Breast epithelium (tissue), 4 donors: ENCODE measurements at places on chromosomes 16 and 17. TPM values are rescaled to one million over a fixed set of nuclear protein-coding genes. Genes with fewer than 3 reads are reported as not detected.

The APOBR gene
- 3.1 TPM for total RNA-seq

The HLF gene
- 13.4 TPM for total RNA-seq

The TAOK1 gene
- total RNA-seq: 77.1 TPM

The TEX19 gene
- total RNA-seq: not detected

- no peak for DNase-seq
These were observed 6.2 kb downstream of the PHOSPHO1 start for GRCh38 chr17:49224198-49224996.

GRCh38 chr16:87308826-87309225 lies 8.4 kb downstream of the C16orf95 start:
- no peak for DNase-seq

DNA sequence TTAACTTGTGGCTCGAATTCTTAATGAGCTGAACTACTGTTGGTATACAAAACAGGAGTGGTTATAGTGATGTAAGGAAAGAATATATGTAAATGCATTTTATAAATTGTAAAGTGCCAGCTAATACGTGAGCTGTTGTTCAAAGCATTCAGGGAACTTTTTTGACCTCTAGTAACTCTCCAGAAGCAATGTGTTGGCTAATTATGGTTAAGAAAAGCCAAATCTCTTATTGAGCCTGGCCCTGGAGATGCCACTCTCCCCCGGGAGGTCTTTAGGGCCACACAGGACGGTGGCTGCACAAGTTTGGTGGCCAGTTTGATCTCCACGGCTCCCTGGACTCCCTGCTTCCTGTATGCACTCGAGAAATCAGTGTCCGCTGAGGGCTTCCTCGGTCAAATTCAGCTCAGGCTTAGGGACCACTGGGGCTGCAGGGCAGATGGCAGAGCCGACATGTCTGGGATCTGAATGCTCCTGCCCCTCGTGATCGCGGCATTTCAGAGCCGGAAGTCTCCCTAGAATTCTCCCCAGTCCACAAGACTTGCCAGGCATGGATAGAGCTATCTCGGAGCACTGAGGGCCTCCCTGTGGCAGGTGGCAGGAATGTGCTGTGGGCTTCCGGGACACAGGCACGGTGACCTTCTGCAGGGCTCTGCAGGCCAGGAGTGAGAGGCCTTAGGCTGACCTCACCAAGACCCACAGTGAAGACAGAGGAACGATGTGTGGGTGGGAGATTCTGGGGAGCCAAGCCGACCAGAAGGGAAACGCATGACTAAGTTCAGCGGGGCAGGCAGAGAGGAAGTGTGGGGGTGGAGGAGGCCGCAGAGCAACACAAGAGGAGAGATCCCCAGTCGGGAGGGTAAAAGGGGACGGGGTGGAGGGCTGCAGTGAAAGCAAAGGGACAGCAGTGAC lies 18.6 kb upstream of the PITPNM3 start:
- no peak for DNase-seq

DNA sequence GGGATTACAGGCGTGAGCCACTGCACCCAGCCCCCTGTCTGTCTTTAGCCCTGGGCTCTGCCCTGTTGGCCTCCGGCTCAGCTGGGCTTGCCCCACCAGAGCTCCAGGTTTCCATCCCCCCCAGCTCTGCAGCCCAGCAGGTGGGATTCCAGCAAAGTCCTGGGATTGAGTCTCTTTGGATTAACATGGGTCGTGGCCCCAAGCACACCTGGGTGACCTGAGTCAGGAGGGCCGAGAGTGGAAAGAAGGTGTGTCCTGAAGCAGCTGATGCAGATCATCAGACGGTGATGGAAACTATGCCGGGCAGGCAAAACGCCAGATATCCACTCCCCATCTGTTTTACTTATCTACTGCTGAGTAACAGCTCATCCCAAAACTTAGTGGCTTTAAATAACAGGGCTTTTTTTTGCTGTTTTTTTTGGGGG lies 72.5 kb downstream of the KNOP1 start:
- no peak for DNase-seq

GRCh38 chr16:30700491-30700890 lies 1.5 kb downstream of the SRCAP start:
- no peak for DNase-seq

GRCh38 chr16:74865922-74866598 lies 91.4 kb upstream of the FA2H start:
- no peak for DNase-seq

GRCh38 chr16:82658796-82659195 lies 32.0 kb downstream of the CDH13 start:
- no peak for DNase-seq

The TRIM47 gene
- 15.4 TPM for total RNA-seq

GRCh38 chr17:41631898-41632285 lies 7.5 kb upstream of the KRT17 start:
- DNase-seq: no peak

DNA sequence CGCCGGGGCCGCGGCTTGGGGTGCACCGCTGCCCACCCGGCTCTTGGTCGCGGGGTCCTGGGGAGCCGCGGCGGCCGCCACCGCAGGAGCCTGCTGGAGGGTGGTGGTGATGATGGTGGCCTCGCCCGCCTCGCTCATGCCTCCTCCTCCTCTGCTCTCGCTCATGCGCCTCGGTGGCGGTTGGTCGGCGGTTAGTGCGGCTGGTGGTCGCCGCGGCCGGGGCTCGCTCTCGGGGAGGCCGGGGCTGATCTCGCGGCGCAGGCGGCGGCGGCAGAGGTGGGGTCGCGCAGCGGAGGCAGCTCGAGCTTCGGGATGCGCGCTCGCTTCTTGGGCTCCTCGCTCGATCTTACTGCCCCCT lies 41.6 kb downstream of the AHSP start:
- no peak for DNase-seq

The CDH3 gene
- total RNA-seq: 39.0 TPM

DNA sequence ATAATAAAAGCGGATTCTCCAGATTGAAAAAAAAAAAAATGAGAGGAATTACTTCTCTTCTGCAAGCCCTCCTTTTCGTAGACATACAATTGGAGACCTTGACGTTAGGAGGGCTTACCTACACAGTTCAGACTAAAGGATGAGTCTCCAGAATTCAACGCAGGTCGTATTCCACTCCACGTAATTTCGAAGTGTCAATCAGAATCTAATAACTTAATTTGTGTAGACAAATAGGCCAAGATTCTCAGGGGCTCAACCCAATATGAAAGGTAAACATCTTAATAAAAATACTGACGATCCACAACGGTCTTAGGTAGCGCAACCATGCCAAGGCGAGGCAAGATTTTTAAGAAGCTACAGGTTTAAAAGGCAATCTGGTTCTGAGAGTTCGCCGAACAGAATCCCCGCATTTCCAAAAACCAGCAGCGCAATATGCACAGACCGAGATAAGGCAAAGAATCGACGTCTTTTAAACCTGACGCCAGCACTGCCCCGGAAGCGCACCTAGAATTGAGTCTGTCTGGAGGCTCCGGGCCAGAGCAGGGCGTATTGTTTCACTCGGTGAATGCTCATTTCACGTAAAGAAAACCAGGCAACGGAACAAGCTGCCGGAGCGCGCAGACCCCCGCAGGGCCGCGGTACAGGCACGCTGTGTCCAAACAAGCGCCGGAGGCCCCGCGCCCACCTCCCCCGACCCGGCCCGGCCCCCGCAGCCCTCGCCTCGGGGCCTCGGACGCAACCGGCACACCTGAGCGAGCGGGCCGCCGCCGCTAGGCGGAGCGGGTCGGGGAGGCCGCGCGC lies 623 bp downstream of the MBTPS1 start:
- no peak for DNase-seq
